ENCODE measurements at places on chromosomes 2 and 18.

GRCh38 chr2:74128206-74128605 lies 19.5 kb downstream of the BOLA3 start:
- no peak for DNase-seq

GRCh38 chr2:26399771-26400376 lies 1.8 kb upstream of the DRC1 start:
- no peak for DNase-seq

DNA sequence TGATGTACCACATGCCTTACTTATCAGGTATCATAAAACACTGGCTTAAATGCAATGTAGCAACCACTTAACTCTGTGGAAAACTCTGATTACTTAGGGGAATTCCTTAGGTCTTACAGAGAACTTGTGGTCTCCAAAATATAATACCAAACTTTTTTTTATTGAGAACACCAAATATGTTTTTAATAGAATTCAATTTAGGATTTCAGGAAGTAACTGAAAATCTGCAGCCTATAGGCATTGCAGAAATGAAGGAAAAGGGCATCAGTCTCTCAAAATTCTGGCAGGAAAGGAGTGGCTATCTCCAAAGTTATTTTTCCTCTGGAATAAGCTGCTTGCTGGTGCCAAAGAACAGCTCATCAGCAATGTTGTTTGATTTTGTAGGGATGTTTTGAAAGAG lies 105.3 kb upstream of the UGP2 start:
- no peak for DNase-seq

DNA sequence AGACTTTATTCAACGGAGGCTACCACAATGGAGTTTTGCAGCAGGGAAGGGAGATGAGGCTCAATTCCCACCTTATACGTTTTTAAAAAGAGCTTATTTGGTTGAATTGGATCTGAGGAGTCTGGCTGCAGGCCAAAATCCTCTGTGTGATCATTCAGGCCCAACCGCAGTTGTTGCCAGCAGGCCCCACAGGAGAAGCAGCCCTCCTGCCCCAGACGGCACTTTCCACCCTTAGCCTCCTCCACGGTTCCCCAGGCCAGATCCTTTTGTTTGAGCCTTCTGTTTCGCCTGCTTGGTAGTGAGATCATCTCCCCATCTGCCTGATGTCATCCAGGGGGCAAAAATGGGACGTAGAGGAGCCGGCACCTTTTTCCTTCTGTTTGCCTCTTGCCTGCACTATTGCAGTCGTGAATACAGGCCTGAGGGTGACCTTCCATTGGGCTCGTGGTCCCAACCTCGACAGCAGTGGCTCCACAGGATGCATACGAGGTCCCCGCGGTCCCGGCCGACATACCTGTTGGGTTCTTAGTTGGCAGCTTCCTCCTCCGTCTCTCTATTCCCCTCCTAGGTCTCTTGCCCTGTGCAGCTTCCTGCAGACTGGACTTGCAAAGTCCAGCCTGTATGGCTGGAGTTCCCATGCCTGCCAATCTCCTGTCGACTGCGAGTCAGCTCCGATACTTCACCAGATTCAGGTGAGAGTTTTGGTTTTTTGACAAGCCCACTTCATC lies 9.3 kb upstream of the GPR35 start:
- no peak for DNase-seq

- no peak for DNase-seq
Observed at GRCh38 chr2:133768256-133768655, 200.0 kb upstream of the NCKAP5 start.

- DNase-seq = no peak
Observed at GRCh38 chr2:146323564-146323963, 1521.3 kb upstream of the ACVR2A start.

DNA sequence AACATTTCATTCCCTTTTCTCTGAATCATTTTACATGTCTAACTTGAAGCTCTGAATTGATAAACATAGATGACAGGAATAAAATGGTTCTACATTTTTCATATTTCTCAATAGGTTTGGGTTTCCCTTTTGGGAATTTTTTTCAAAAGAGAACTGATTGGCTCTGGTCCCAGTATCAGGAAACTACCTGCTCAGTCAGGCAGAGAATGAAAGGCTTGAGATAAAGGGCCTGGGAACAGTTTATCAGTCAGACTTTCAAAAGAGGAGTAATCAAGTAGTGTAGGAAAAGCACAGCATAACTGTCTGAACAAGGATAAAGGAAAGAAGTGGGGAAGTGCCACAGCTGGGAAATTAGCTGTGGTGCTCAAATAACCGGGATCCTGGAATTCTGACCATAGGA lies 28.3 kb upstream of the CCL20 start:
- no peak for DNase-seq

- DNase-seq = no peak
Observed at GRCh38 chr2:234869164-234869563, 82.7 kb upstream of the SH3BP4 start.

- DNase-seq = no peak
Observed at GRCh38 chr18:44039216-44039615, 641.5 kb upstream of the SETBP1 start.

Data from T-helper 1 cell (primary cell).